Cardiac septum (tissue), 1 donor: ENCODE measurements at places on chromosomes 1 and 21. TPM values are rescaled to one million over a fixed set of nuclear protein-coding genes. Genes with fewer than 3 reads are reported as not detected.
A peak's percentile ranks its signal among the peaks of the same experiment; 100 is the strongest.

DNA sequence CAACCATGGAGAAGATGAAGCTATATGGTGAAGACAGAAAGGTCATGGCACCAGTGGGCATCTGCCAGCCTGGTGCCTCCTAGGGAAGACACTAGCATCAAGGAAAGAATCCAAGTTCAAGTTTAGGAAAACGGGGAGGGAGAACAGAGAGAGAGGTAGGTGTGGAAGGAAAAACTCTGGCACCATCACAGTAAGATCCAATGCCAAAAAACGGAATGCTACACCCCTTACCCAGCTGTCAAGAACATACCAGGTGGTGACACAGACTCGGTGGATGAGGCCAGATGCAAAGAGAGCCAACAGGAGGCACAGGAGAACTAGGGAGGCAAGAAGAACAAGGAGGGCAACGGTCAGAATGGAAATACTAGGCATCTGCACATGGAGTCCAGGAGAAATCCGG, 3.6 kb downstream of the KRTCAP2 start:
- DNase-seq: no peak

GRCh38 chr1:158681606-158682005, 4.9 kb downstream of the SPTA1 start:
- DNase-seq: no peak

DNA sequence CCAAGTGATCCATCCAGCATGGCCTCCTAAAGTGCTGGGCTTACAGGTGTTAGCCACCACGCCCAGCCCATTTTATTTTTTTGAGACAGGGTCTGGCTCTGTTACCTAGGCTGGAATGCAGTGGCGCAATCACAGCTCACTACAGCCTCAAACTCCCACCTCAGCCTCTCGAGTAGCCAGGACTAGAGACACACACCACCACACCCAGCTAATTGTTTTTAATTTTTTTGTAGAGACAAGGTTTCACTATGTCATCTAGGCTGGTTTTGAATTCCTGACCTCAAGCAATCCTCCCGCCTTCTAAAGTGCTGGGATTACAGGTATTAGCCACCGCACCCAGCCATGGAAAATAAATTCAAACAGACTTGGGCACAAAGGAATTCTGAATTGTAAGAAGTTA, 31.9 kb downstream of the PUM1 start:
- no peak for DNase-seq

Gene HEYL
- 20.5 TPM for total RNA-seq

Gene S100A13
- 200 TPM for total RNA-seq

Gene HTR6
- not detected for total RNA-seq

Gene MATN1
- total RNA-seq: not detected

Gene TNFRSF1B
- total RNA-seq: 15.5 TPM

- no peak for DNase-seq
Measured at GRCh38 chr1:162023181-162023546, 505 bp downstream of the OLFML2B start.

DNA sequence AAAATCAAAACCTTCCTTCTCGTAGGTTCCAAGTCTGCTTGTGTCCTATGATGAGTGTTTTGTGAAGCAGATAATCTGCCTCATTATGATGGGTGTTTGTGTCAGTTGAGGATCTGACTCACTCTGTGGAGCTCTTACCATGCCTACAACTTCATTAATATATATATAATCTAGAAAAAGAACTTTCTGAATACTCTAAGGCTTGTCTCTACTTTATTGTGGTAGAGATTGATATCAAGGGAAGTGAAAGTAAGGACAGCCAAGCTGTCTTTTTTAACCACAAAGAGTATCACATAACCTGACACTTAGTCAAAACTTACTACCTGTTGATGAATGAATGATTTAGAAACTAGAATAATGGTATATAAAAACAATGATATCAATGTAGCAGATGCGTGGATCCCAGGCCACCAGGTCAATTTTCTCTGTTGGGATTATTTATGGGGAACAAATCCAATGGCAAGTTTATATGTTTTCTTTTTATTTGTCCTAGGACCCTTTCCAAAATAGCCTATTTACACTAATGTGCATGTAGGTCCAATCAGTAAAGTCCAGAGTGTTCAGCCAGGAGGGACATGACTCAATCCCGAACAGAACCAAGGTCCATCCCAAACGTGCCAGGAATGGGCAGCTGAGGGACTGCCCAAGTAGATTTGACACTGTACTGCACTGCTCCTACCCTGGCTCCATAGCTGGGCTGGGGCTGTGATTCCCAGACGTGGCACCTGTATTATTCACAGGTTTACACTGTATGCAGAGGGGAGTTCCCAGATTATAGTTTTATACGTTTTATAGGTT, 182.3 kb upstream of the GREM2 start:
- DNase-seq: no peak

DNA sequence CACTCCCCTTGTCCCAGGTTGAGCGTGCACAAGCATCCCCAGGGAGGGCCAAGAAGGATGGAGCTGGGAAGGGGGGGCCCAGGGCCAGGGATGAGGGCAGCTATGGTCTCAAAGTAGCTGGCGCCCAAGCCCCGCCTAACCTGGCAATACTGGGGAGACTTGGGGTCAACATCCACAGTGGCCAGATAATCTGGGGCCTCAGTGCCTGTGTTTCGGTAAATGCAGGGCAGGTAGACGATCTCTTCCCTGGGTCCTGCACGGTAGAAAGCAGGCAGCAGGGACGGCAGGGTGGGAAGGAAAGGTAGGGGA, 3.2 kb downstream of the SELENBP1 start:
- DNase-seq: no peak

DNA sequence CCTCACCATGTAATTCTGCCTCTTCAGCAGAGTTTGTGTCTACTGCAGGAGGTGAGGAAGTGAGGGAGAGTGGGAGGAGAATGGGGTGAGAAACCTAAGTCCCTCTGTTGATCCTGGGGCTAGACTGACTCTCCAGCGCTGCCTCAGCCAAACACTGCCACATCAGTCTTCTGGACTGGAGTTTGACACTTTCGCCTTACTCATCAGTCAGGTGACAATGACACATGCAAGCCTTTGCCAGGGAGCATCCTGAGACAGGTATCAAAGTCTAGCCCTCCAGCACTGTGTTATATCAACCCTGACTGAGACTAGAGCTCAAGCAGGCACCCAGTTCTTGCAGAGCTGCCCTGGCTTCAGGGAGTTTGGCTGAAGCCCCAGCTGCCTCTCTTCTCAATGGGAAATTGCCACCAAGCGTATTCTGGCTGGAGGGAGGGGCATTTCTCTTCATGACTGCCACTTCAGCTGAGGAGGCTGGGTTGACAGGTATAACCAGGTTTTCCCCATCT, 33.3 kb upstream of the SUCO start:
- no peak for DNase-seq

Gene IFI44L
- total RNA-seq: 8.5 TPM

DNA sequence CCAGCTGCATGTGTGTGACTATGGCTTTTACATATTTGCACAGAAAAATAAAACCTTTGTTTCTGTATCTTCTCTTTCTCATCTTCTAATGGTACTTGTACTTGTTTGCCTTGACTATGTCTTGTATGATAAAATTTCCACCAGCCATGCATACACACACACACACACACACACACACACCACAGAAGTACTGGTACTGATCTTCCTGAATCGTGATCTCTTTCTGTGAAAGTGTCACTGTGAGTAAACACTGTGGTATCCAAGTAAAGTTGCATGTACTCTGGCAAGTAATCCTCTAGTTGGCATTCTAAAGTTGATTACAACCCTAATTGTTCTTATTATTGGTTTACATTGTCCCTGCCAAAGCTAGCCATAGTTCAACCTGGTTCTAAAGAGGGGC, 176.7 kb downstream of the CRB1 start:
- no peak for DNase-seq

GRCh38 chr1:13487143-13487868, 26.5 kb downstream of the LRRC38 start:
- peak; percentile 75 for DNase-seq

Gene TMEM39B
- total RNA-seq: 7.1 TPM

Gene RO60
- total RNA-seq: 61.6 TPM

GRCh38 chr1:44047131-44047530, 15.9 kb upstream of the SLC6A9 start:
- DNase-seq: no peak

DNA sequence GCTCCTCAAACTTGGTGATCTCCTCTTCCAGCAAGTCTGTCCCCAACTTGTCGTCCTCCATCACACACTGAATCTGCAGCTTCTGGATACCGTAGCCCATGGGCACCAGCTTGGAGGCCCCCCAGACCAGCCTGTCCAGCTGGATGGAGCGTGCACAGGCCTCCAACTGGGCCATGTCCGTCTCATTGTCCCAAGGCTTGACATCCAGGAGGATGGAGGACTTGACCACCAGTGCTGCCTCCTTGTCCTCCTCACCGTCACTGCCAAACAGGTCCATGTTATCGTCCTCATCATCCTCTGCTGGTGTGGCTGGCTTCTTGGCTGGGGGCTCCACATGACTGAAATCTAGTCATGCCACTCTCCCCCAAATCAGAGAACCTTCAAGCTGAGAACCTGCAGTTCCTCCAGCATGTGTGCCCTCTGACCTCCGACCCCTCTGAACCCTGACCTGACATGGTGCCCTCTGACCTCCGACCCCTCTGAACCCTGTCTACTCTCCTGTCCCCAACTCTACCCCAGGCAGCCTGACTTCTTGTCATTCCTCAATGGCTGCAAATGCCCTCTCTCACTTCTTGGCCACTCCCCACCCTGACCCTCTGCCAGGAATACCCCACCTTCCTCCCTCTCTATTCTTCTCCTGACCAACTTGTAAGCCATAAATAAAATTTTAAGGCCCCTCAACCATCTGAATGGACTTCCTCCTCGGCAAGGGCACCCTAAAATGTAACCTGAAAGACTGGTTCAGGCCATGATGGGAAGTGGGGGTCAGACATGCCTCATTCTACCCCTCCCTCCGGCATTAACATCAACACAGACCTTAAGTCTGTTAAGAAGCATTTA, 275.7 kb upstream of the C1orf174 start:
- peak; percentile 44 for DNase-seq

Gene FAM163A
- total RNA-seq: 0.16 TPM

- DNase-seq: peak; percentile 95
Measured at GRCh38 chr1:109213824-109214693, at the start of gene SARS1. TSS of gene SARS1 (plus strand) at chr1:109213918. CDS start at chr1:109213993, 75 bp downstream.

Gene ABCD3
- 49.4 TPM for total RNA-seq

- DNase-seq: peak; percentile 71
Measured at GRCh38 chr1:20724364-20725188, 6.8 kb upstream of the KIF17 start.

DNA sequence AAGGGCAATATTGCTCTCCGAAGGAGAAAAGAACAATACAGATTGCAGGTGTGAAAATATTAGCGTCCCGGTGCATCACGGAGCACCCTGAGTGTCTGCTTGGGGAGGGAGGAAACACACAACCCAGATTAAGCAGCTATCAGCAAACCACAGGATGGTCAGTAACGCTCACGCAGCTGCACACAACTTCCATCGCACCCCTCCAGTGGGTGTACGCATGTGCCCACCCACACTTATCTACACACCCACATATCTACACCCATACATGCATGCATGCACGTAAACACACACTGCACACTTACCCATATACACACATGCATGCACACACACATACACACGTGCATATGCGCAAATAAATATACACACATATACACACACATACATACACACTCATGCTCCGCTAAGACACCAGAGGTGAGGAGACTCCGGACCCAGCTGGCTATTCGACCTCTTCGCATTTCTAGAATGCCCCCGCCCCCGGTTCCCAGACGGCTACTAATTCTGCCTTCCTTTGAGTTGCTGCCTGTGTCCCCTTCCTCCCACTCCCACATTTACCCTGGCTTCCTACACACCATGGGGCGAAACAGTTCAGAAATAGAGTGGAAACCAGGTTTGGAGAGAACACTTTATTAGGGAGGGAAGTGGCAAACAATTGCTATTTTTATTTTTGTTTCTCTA, 26.2 kb downstream of the ITPKB start:
- DNase-seq: no peak

DNA sequence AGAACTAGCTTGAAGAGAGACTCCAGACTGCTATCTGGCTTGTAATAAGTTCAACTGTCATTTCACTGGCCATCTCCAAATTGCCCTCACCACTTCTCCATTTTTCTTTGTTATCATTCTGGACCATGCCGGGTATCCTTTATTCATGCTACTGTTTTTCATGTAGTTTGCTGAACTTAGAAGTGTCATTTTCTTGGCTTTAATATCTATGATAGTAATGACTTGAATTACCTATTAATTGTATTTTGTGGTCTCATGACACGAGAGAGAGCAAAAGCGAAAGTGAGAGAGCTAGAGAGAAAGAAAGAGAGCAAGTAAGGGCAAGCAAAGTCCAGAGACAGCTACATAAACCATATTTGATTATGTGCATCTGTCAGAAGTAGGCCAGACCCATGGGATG, 184.9 kb upstream of the ATP1B1 start:
- no peak for DNase-seq

DNA sequence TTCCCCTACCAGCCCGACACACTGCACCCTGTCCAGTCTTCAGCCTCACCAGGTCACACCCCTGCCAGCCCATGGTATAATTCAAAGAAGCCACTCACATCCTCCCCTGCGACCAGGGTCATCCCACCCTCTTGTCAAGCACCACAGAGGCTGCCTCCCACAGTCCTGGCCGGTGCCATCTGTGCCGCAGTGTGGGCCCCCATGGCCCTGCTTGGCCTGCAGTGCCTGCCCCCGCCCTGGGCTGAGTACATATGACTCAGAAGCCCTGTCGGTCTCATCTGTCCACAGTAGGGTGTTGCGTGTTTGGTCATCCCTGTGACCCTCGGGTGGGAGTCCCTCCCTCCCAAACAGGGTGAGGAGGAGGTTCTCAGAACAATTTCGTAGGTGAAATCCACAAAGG, 190.8 kb upstream of the AJAP1 start:
- peak; percentile 59 for DNase-seq

DNA sequence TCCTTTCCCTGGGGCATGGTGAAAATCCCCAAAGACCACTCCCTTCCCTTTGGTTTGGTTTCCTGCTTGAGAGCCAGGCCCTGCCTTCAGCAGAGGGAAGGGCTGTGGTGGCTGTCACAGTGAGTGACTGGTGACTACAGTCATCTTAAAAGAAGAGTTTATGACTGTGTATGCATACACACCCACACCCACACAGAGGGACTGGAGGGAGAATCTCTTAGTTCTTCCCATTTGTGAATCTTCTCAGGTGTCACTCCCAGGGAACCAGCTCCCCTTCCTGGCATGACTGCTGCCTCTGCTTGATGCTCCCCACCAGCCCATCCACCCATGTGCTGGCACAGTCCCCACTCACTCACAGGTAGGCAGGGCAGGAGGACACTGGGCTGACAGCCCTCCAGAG, 3.9 kb upstream of the KCNA2 start:
- DNase-seq: peak; percentile 31

Gene EFNA3
- total RNA-seq: 1.2 TPM

DNA sequence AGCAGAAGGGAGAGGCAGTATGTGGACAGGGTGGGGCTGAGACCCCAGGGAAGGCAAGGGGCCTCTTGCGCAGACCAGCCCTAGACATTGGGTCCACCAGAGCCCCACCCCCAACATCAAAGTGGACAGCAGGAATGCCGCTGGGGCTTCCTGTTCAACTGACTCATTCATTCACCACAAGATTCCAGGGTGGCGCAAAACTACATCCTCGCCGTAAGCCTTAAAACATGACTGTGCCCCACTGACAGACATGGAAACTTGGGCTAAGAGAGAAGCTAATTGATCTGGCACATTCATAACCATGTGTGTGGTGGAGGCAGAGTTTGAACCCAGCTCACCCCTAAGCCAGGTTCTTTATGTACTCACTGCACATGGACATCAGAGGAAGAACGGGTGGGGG, 14.0 kb downstream of the COL16A1 start:
- DNase-seq: no peak

Gene MAP3K7CL
- 85.8 TPM for total RNA-seq

Gene SPSB1
- 12.9 TPM for total RNA-seq

Gene ANXA9
- 0.16 TPM for total RNA-seq

GRCh38 chr1:38360807-38361206, 314.2 kb upstream of the POU3F1 start:
- DNase-seq: no peak

Gene MAGOH
- 21.9 TPM for total RNA-seq
